ENCODE measurements at places on chromosomes 6 and 20.

GRCh38 chr6:130888246-130888645 lies 61.0 kb downstream of the SMLR1 start:
- DNase-seq: no peak

- no peak for DNase-seq
Observed at GRCh38 chr6:14520536-14520935, 403.0 kb downstream of the CD83 start.

DNA sequence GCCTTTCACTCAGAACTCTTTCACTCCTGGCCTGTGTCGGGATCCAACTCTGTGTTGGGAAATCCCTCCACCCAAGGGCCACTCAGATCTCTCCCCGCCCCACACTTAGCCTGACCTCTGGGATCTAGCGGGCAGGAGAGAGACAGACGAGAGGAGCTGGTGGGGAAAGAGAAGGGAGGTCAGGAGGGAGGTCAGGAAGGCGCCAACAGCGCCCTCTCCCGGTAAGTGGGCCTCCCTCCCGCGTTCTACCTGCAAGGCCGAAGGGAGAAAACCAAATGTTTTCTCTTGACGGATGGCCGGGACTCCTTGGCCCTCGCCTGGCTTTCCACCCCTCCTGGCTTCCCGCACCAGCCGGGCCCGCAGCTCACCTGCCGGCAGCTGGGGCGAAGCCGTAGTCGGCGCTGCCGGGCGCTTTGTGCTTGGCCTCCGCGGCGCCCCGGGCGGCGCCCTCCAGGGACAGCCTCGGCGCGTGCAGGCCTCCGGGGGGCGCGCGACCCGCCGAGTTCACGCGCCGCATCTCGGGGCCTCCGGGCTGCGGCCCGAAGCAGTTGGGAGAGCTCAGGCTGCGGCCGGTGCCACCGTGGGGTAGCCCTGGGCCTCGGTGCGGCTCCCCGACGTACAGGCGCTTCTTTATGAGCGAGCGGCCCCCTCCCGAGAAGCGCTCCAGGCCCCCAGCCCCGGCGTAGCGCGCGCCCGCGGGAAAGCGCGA lies 38.2 kb downstream of the C6orf132 start:
- peak; percentile 15 for DNase-seq

GRCh38 chr6:44010411-44011349 lies 116.6 kb downstream of the MRPL14 start:
- DNase-seq: no peak

- DNase-seq: no peak
Observed at GRCh38 chr6:169991913-169992312, 240.5 kb downstream of the ERMARD start.
